ENCODE measurements at places on chromosomes 3 and 15. TPM values are rescaled to one million over a fixed set of nuclear protein-coding genes. Genes with fewer than 3 reads are reported as not detected.

GRCh38 chr3:15724446-15724845 lies 73.3 kb downstream of the ANKRD28 start:
- DNase-seq: no peak

- DNase-seq: no peak
Observed at GRCh38 chr15:99729920-99730319, 3.3 kb downstream of the LYSMD4 start.

DNA sequence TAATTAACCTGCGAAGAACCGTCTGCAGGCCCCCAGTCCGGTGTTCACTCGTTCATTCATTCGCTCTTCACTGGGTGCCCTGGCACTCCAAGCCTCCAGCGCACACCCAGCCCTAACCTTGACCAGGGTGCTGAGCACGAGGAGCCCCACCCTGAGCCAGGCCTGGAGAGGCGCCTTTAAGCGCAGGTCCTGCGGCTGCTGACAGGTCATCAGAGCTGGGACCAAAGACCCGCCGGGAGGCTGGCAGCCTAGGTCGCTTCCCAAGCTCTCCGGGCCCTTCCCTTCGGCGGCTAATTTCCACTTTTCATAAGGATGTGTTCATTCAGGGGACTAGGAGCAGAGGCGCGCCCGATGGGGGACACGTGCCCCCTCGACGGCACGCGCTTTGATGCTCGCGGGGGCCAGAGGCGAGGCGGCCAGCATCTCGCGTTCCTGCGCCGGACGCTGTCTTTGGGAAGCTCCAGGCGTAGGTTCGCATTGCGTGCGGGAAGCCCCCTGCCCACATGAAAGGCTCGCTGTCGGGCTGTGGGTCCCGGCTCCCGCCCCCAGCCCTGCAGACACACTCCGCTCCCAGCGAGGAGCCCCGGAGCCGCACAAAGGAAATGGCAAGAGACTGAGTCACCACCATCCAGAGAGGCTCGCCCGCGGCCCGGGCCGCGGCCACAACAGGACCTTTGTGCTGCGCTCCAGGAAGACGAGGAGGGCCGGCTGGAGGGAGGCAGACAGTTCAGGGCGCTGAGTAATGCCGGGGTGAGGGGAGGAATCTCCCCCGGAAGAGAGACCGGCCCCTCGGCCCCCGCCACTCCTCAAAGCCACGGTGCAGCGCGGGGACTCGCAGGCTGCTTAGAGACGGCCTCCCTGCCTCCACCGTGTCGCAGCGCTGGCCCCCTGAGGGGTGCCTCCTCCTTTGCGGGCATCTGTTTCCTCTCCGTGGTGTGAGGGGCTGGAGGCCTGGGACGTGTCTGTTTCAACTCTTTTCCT lies 266.4 kb upstream of the HES1 start:
- DNase-seq: no peak

DNA sequence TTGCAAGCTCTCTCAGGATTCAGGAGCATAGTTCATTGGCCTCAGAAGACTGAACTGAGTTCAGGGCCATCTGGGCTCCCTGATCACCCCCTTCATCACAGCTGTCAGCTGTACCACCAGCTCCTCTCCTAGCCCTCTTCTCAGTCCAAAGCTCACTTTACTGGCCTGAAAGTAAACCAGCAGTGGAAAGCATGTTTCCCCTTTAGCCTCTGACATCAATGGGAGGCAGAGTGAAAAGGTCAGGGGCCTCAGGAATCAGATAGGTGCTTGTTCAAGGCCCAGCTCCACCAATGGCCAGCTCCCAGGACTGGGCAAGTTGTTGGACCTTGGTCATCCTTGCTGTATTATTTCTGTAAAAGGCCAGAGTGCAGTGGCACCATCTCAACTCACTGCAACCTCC lies 223.4 kb downstream of the TLE3 start:
- no peak for DNase-seq

GRCh38 chr3:180804916-180805315 lies 107.6 kb upstream of the FXR1 start:
- DNase-seq: no peak

The AQR gene
- polyA plus RNA-seq: 47.4 TPM

The SPINT1 gene
- 60.3 TPM for polyA plus RNA-seq

The GOLGA6B gene
- polyA plus RNA-seq: not detected

Data from right renal cortex interstitium (tissue), 3 donors.